Skeletal muscle cell (primary cell): ENCODE measurements at places on chromosomes 11 and 22.

DNA sequence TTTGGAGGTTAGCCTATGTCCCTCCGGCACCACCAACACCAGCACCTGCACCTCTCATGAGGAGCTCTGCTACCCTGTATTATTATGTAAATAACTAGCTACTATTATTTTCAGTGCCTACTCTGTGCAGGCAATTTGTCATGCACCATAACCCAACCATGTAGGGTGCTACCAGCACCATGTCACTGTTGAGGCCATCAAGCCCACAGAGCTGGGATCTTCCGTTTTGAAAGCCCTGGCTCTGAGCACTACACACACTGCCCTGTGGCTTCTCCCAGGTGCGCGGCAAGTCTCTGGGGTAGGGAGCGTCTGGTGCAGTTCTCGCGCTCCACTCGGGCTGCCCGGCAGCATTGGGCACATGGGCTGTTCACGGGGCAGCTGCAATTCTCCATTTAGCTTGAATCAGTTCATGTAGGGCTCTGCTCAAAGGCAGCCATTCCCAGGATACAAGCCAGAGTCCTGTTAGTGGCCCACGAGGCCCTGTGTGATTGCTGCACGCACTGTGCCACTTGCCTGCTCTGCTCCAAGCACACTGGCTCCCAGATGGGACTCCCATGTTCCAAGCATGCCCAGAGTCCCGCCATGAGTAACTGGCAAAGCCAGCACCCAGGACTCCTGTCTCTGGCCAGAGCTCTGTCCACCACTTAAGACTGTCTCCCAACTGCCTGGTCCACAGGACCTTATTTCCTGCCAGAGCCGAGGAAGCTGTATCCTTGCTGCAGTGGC, 42.5 kb upstream of the CDON start:
- no peak for DNase-seq

DNA sequence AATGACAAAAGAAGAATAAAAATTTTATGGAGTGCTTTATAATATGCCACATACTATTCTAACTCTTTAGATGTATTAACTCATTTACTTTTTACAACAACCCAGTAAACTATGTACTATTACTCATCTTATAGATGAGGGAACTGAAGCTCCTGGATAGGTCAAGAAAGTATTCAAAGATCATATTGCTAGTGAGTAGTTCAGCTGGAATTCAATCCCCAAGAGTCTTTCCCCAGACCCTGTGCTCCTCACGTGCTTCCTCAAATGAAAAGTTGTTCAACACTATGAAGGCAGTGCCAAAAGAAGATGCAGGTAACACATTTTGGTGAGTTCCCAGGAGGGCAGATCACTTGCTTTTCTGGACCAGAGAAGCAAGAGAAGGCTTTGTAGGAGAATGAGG, 46.8 kb downstream of the BTG4 start:
- peak; percentile 77 for DNase-seq

- DNase-seq = no peak
Measured at GRCh38 chr11:57248780-57249383, 11.8 kb upstream of the APLNR start.

- no peak for DNase-seq
Measured at GRCh38 chr11:128915149-128915521, 24.0 kb downstream of the KCNJ5 start.

DNA sequence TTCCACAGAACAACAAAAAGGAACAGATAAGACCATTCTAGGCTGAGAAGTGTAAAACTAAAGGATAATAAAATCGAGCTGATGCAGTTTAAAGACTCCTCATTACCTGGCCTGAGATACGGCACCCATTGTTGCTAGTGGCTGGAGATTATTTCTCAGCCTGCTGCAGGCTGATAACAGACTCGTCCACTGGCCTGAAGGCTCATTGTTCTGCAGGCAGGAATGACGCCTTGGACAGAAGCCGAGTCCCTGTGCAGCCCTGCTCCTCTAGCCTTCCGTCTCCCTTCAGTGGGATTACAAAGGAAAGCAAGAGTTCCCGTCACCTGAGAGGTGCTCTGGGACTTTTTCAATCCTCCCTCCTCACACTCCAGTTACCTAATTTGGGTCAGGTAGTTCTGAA, 1065.3 kb downstream of the OPCML start:
- no peak for DNase-seq

GRCh38 chr22:22687638-22688500, 43.5 kb downstream of the GGTLC2 start:
- no peak for DNase-seq

GRCh38 chr22:36368359-36368983, 19.3 kb downstream of the MYH9 start:
- DNase-seq = no peak

- no peak for DNase-seq
Measured at GRCh38 chr11:118610773-118611432, 3.5 kb downstream of the PHLDB1 start.

GRCh38 chr11:67666676-67667489, 7.5 kb downstream of the ALDH3B2 start:
- DNase-seq = no peak

GRCh38 chr11:123833095-123833494, 26.9 kb upstream of the OR6M1 start:
- DNase-seq = no peak

DNA sequence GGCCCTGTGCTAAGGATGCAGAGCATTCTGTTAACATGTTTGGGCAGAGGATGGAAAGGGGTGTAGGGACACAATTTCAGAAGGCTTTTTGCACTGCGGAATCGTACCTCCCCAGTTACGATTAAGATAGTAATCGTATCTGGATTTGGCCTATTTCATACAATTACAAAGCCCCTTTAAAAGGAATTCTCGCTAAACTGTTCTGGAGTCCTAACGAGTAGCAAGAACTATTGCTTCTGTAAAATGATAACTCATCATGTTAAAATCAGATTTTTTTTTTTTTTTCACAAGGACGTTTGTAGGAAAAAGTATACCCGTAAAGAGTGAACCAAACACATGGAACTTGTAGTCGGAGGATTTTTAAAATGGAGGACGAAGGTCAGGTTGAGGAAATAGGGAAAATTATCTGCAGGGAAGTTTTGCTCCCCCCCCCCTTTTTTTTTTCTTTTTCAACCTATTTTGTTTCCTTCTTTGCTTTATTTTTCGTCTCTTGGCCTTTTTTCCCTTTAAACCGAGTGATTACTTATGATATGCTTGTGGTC, 934 bp downstream of the HSD17B12 start:
- no peak for DNase-seq

GRCh38 chr11:92977401-92977800, 8.0 kb downstream of the MTNR1B start:
- no peak for DNase-seq

GRCh38 chr22:35230839-35231584, 26.3 kb upstream of the HMGXB4 start:
- no peak for DNase-seq

- no peak for DNase-seq
Measured at GRCh38 chr11:19574916-19575315, 137.7 kb upstream of the NAV2 start.

DNA sequence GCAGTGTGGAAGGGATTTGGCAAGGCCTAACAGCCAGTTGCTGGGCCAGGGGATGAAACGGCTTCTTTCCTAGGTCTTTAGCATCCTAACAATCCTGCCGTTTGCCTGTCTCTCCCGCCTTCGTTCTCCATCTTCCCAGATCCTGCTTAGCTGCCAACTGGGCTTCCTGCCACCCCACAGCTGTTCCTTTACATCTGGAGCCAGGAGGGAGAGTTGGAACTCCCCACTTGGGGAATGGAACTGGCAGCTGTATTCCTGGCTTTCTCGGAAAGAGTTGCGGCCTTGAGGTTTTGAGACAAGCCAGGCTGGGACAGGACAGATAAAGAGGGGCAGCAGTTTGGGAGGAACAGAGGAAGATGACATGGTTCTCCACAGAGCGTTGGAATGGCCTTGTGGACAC, 59.6 kb downstream of the ST3GAL4 start:
- peak; percentile 38 for DNase-seq

GRCh38 chr11:2377511-2378443, 667 bp downstream of the CD81 start:
- no peak for DNase-seq
